ENCODE measurements at places on chromosomes 7 and 10. TPM values are rescaled to one million over a fixed set of nuclear protein-coding genes. Genes with fewer than 3 reads are reported as not detected.
A peak's percentile ranks its signal among the peaks of the same experiment; 100 is the strongest.

- no peak for DNase-seq
Measured at GRCh38 chr10:84908491-84908890, 580.1 kb downstream of the CCSER2 start.

DNA sequence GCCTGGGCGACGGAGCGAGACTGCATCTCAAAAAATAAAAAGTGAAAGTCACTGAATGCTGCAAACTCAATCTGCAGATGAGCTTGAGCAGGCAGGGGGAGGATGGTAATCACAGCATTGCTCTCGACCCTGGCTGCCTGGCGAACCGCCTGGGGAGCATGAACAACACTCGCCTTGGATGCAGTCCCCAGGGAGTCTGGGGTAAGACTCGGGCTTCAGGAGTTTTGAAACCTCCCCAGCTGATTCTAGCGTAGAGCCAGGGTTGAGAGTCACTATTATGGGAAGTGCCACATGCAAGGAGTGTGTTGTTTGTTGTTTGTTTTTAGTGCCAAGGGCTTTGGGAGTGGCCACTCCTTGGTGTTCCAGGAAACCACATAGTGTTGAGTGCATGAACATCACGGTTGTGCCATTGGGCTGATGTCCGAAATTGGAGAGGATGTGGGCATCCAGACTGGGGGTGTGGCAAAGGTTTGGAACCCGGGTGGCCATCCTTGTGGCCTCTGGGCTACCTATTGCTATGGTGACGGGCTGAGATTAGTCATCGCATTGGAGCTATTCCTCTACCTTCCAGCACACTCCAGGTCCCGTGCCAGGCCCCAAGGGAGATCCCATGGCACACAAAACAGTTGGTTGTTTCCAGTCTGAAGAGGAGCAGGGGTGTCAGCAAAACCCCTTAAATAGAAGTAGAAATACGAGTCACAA is 92.6 kb downstream of the RGS10 start:
- DNase-seq, result no peak

CYP17A1 gene
- not detected for polyA plus RNA-seq

DNA sequence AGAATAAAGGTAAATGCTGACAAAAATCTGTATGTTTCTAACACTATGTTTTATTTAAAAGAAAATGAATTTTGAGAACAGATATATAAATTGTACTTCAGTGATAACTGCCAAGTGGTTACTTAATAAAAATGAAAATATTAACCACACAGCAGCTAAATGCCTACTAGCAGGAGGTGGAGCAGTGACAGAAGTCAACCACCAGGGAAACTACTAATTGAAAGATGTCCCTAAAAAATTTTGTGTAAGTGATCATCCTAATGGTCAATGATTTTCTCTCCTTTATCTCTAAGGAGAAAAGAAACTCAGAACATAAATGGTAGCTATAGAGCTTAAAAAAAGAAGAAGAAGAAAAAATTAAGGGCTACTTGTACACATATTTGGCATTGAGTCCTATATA is 22.9 kb downstream of the WNT16 start:
- DNase-seq, result no peak

DNA sequence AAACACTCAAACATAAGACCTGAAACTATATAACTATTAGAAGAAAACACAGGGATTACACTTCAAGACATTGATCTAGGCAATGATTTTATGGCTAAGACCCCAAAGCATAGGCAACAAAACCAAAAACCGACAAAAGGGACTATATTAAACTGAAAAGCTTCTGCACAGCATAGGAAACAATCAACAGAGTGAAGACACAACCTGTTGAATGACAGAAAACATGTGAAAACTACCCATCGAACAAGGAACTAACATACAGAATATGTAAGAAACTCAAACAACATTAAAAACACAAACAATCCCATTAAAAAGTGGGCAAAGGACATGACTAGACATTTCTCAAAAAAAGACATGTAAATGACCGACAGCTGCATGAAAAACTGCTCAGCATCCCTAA is 109.0 kb downstream of the ALOX5 start:
- DNase-seq, result no peak

PRKCQ gene
- 12.6 TPM for polyA plus RNA-seq

- DNase-seq, result peak; percentile 66
Measured at GRCh38 chr7:105690325-105690945, 109.1 kb upstream of the EFCAB10 start.

BCAP29 gene
- 20.3 TPM for polyA plus RNA-seq

- DNase-seq, result no peak
Measured at GRCh38 chr7:3386423-3387190, 85.6 kb downstream of the SDK1 start.

DNA sequence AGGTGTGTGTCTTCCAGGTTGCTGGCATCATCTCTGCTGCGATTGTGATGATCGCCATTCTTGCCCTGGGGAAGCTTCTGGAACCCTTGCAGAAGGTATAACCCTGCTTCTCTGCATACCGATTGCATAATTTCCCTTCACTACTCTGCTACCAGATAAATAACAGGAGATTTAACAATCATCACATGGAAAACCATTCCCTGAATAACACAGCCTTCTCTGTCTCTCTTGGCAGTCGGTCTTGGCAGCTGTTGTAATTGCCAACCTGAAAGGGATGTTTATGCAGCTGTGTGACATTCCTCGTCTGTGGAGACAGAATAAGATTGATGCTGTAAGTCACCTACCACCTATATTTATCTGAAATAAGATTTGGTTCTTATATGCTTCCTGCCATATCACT is 33.8 kb downstream of the SLC26A4 start:
- no peak for DNase-seq

MET gene
- polyA plus RNA-seq, result 3.8 TPM

CC2D2B gene
- polyA plus RNA-seq, result 0.92 TPM

DNA sequence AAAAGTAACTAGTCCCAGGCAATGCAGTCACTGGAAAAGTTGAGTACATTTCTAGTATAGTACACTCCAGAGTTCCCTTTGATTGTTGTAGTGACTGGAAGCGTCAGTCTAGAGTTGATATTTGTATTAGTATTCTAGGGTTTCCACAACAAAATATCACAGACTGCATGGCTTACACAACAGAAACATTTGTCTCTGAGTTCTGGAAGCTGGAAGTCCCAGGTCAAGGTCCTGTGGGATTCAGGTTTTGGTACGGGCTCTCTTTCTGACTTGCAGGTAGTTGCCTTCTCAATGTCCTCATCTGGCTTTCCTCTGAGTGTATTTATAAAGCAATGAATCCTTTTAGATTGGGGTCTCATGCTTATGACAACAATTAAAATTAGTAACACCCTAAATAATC is 1119.1 kb upstream of the PHF14 start:
- no peak for DNase-seq

CDK5 gene
- 27.1 TPM for polyA plus RNA-seq

- DNase-seq, result no peak
Measured at GRCh38 chr7:94561841-94562514, 52.4 kb downstream of the CASD1 start.

- DNase-seq, result no peak
Measured at GRCh38 chr7:159148430-159149395, 4.0 kb upstream of the VIPR2 start.

ZNF37A gene
- 5.7 TPM for polyA plus RNA-seq

- DNase-seq, result no peak
Measured at GRCh38 chr7:134374291-134374690, 57.6 kb upstream of the SLC35B4 start.

All from GM23338 (cell line).